ENCODE measurements at places on chromosomes 16 and 17.

- DNase-seq = no peak
Observed at GRCh38 chr17:74919440-74920305, 3.4 kb downstream of the USH1G start.

- DNase-seq = no peak
Observed at GRCh38 chr17:2449486-2449885, 48.6 kb upstream of the MNT start.

DNA sequence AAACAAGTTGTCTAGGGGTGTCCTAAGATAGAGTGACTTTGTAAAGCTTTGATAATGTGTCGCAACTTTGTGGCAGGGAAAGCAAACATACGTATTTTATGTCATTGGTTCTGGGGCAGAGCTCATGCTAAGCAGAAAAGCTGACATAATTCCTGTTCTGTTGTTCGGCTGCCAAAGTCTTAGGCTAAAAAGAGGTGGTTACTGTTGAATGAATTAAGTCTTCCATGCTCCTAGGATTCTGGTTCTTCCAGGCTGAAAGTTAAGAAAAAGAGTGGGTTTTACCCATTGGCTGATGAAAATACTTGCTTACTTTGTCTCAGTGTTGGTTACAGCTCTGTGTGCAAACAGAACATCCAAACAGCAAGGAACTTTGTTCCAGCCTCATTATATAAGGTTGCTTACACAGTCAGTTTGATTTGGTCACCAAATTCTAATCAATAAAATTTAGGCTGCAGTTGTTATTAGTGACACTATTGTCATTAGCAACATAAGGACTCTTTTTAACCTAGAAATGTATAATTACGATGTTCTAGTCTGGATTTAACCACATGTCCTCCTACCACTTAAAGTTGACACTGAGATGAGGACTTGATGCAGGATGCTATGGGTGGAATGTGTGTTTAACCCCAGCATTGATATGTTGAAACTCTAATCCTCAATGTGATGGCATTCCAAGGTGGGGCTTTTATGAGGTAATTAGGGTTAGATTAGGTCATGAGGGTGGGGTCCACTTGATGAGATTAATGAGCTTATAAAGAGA, 114.0 kb upstream of the GOT2 start:
- no peak for DNase-seq

GRCh38 chr16:66728117-66728787, 23.2 kb downstream of the DYNC1LI2 start:
- no peak for DNase-seq

GRCh38 chr17:31556969-31557645, 165.6 kb downstream of the RAB11FIP4 start:
- DNase-seq = no peak

- no peak for DNase-seq
Observed at GRCh38 chr16:85054948-85055492, 27.4 kb downstream of the KIAA0513 start.

- DNase-seq = no peak
Observed at GRCh38 chr17:721540-721937, 6.9 kb upstream of the VPS53 start.

DNA sequence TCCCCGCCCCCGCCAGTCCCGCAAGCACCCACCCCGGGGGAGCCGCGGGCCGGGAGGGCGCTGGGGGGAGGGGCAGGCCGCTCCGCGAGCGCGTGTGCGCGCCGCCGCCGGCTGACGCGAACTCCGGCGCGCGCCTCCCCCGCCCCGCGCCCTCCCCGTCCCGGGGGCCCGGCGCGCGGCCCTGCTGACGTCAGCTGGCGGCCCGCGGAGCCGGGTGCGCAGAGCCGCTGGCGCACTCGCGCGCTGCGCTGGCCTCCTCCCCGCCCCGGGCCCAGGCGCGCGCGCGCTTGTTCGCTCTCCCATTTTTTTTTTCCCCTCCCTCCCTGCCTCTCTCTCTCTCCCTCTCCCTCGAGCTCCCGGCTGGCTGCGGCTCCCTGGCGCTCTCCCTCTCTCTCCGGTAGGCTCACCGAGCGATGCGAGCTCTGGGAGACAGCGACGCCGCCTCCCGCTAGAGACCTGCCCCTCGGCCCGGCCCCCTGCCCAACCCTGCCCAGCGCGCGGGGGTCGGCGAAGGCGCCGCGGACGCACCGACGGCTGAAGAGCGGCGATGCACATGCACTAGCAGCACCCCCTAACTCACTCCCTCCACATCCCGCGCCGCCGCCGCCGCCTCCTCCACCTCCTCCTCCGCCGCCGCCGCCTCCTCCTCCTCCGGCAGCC, at the start of gene GNAO1:
Gene GNAO1 (plus strand): TSS at position 334 of the 660 bp plus-strand sequence. CDS start 747 bp downstream, outside the sequence.
- DNase-seq = peak; percentile 70

GRCh38 chr16:75138233-75138632, 10.1 kb upstream of the ZFP1 start:
- no peak for DNase-seq

DNA sequence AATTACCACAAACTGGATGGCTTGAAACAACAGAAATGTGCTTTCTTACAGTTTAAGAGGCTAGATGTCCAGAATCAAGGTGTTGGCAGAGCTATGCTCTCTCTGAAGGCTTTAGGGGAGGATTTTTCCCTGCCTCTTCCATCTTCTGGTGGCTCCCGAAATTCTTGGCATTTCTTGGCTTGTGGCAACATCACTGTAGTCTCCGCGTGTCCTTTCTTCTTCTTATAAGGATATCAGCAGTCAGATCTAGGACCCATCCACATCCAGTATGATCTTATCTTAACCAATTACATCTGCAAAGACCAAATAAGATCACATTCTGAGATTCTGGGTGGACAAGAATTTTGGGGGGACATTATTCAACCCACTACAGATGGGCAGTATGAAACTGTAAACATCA, 119.2 kb upstream of the PMFBP1 start:
- DNase-seq = no peak

DNA sequence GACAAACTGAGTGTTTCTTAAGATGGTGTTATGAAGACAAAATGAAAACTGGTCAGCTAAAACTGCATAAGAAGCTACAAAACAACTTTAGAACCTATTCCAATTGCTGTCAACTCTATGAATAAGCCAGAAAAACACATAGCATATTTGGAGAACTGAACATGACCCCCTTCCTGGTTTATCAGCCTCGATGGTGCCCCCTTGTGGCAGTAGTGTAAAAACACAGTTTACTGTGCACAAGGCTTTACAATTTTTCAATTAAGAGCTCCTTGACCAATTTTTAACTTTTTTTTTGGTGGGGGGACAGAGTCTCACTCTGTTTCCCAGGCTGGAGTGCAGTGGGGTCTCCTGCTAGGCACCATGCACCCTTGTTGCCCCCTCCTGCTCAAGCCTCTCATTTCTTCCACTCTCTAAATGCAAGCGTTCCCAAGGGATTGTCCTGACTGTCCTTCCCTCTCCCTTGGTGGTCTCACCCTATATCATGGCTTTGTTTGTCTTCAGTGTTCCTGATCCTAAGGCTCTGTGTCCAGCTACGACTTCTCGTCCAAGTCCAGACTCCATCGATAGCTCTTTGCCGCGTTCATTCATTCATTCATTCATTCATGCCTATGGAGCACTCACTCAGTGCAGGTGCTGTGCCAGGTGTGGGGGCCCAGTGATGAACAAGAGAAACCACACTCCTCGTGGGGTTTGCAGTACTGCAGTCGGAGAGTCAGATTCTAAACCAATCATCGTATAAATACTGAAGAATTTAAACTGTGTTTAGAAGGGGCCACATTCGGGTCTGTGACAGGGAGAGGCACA, 7.5 kb downstream of the EIF1 start:
- DNase-seq = peak; percentile 83

GRCh38 chr17:37608351-37609169, 658 bp downstream of the SYNRG start:
- DNase-seq = peak; percentile 11

GRCh38 chr17:42472709-42473521, 14.2 kb downstream of the ATP6V0A1 start:
- DNase-seq = no peak

DNA sequence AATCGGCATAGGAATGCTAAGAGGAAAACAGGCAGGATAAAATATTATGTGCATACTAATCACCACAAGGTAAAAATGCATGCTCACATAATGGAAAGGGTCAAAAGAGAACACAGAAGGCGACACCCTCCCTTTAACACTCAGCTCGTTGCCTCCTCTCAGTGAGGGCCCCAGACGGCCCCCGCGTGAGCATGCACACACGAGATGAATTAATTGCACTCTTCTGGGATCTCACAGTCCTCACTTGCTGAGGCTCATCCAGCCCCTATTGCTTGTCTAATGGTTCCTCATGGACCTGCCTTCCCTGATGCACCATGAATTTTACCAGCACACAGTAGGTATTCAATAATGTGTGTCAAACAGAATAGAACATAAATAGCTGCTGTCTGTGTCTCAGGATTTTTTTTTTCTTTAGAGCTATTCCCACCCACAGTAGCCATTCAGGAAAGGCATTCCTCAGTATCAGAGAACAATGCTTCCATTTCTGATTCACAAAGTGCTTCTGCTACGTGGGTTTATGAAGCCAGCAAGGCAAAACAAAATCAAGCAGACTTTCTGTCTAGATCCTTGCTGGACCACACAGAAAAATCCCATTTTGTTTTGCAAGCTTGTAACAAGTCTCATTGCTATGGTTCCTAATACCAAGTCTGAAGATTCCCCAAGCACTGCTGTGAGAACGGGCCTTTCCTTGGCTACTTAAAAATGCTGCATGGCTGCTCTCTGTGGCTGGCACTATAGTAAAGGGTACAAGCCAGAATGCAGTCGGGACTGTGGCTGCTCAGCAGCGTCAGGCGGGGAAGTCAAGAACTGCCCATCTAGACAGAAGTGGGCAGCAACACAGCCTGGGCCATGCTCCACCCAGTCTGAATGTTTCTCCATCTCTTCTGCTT, 43.6 kb downstream of the TOM1L2 start:
- no peak for DNase-seq

DNA sequence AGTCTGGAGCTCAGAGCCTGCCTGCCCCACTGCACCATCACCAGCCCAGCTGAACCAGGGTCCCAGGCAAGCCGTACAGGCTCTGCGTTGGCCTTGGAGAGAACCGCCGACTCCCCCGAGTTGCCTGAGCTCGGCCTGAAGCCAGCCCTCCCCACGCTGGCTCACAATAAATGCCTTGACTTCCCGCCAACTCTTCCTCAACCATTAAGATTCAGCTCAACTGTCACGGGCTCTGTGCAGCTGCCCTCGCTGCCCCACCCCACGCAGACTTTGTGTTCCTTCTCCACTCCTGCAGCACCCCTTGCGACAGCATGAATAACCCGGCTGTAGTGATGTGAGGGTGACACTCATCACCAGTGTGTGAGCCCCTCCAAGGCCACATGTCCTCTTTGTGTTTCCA, 4.8 kb upstream of the QPRT start:
- no peak for DNase-seq

- DNase-seq = no peak
Observed at GRCh38 chr16:49593424-49594040, 219.9 kb downstream of the C16orf78 start.

DNA sequence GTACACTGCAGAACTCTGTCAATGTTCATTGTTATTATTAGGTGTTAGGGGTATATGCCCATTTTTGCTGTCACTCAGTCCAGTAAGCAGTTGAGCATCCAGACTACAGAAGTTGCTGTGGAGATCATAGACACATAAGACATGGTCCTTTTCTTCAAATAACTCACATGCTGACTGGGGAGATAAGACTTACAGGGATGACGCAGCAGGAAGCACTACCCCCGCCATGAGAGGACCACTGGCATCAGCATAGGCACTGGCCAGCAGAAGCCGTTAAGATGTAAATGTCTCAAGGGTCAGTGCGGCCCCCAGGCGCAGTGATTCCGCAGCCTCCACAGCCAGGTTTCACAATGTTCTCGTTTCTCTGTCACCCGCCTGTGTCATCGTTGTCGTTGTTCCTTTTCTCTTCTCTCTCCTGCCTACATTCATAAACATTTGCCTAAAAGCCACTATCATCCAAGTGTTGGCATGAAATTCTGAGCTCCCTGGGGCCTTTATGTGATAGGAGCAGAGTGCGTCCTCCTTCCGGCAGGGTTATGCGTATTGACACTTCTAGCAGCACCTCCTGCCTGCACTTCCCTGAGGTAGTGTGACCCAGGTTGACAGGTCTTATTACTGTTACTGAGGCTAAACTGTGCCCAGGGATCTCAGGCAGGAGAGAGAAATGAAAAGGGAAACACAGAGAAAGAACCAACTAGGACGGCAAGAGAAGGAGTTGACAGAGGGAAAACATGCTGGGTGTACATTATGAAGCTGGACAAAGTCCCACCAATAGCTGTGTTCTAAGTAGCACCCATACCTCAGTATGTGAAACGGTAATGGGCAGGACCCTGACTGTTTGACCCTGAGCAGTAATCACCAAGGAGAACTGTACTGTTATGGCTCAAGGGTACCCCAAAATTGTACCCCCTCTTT, 17.9 kb downstream of the TANGO6 start:
- no peak for DNase-seq

GRCh38 chr17:13597723-13598347, 3.9 kb downstream of the HS3ST3A1 start:
- peak; percentile 16 for DNase-seq

GRCh38 chr17:69539274-69539673, 124.8 kb downstream of the MAP2K6 start:
- no peak for DNase-seq

- DNase-seq = no peak
Observed at GRCh38 chr17:76995387-76996105, 127.3 kb downstream of the MGAT5B start.

GRCh38 chr16:23663918-23664317, 14.8 kb upstream of the PLK1 start:
- no peak for DNase-seq

DNA sequence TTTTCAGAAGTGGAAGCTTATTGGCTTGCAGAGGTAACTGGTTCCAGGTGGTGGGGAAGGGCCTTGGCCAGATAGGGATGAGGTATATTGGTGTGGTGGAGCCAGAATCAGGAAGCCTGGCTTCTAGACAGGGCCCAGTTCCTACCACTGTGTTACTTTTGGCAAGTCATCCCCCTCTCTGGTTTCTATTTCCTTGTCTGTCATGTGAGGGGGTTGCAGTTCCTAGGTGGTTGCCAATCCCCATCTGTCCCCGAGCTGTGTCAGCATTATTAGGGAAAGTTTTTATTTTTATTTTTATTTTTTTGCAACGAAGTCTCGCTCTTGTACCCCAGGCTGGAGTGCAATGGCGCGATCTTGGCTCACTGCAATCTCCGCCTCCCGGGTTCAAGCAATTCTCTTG, 3.0 kb downstream of the SMCR8 start:
- no peak for DNase-seq

Data from activated CD4-positive, alpha-beta T cell treated with anti-CD3 and anti-CD28 coated beads for 4 hours (primary cell).